Activated CD4-positive, alpha-beta T cell treated with anti-CD3 and anti-CD28 coated beads for 48 hours (primary cell): ENCODE measurements at places on chromosomes 7 and 10.

DNA sequence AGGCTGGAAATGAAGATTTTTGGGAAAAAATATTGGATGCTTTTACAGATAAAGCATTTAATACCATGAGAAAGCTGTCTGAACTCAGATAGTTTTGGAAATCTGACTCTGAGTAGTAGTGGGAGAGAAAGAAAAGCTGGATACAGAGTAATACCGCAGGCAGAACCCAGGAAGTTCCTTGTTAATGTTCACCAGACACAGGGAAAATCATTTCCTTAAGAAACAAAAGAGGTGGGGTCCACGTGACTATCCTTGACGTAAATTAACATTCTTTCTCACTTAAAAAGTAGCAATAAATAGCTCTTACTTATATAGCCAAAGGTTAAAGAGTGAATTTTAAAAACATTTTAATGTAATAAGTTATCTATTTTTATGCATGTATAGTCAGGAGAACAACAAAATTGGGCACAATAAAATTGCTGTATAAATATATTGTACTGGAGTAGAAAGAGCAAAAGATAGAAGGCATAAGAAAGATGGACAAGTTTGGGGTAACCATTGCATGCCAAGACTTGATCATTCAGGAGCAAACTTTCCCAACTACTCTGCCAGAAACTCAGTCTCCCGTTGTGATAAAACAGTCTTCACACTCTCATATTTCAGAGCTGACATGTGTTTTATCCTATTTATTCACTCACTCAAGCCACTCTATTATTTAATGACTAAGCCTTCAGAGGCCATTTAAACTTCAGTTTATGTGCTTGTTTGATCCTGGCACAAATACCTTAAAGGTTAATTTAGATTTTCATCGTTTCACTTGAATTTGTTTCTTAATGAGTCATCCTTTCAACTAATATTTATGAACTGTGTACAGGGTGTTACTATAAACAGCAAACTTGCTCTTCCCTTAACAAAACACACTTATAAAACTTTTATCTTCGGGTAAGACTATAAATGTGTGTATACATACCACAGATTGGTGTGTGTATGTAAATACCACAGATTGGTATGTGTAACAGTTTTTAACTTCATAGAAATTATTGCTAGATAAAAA lies 143.1 kb downstream of the GNAI1 start:
- no peak for DNase-seq

DNA sequence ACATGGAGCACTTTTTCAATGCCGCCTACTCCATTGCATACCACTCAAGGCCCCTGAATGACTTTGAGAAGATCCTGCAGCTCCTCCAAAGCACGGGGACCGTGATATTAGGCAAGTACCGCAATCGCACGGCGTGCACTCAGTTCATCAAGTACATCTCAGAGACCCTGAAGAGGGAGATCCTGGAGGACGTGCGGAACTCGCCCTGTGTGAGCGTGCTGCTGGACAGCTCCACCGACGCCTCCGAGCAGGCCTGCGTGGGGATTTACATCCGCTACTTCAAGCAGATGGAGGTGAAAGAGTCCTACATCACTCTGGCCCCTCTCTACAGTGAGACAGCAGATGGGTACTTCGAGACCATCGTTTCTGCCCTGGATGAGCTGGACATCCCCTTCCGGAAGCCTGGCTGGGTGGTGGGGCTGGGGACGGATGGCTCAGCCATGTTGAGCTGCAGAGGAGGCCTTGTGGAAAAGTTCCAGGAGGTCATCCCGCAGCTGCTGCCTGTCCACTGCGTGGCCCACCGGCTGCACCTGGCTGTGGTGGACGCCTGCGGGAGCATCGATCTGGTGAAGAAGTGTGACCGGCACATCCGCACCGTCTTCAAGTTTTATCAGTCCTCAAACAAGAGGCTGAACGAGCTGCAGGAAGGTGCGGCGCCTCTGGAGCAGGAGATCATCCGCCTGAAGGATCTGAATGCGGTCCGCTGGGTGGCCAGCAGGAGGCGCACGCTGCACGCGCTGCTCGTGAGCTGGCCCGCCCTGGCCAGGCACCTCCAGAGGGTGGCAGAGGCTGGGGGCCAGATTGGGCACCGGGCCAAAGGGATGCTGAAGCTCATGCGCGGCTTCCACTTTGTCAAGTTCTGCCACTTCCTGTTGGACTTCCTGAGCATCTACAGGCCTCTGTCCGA lies 12.7 kb upstream of the ATP6V0E2 start:
- DNase-seq: peak; percentile 54

DNA sequence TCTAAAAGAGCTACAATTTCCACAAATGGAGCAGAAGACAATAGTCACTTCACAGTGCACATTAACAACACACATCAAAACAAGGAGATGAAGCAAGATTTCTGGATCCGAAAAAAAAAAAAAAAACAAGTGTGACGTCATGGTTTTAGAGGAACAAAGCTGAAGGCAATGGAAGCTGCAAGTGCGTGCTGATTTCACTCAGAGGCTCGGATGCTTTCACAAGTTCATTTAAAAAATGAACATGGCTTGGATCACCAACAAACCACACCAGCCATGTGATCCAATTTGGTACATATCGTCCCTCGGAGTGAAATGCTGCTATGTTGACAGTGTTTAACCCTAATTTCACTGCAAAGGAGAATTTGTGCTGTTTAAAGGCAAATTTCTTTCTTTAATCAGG lies 337.0 kb upstream of the PRKCQ start:
- no peak for DNase-seq

DNA sequence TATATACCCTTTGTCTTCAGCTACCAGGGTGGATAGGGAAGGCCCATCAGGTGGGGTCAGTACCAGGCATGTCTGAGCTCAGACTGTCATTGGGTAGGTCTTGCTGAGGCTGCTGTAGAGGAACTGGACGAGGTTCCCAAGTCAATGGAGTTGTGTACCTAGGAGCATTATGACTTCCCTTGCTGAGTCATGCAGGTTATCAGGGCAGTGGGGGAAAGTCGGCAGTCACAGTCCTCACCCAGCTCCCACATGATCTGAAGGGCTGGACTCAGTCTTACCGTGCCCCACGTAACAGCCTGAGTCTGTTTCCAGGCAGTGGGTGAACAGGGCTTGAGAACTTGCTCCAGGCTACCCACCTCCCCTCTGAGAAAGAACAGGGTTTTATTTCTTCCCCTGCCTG lies 260.8 kb upstream of the COBL start:
- DNase-seq: no peak

GRCh38 chr10:105702211-105702610 lies 1061.1 kb downstream of the SORCS3 start:
- DNase-seq: no peak

DNA sequence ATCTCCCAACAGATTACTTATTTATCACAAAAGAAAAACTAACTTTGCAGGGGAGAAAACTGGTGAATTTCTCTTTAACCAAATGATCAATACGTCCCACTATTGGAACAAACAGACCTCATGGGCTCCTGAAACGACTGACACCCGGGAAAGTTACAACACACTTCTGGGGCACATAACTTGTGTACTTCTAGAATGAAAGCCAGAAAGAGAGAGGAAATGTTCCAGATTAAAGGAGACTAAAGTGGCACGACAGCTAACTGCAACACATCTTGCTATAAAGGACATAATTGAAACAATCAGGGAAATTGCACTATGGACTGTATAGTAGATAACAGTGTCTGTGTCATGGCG lies 14.7 kb upstream of the TPST1 start:
- no peak for DNase-seq

GRCh38 chr7:78764571-78764970 lies 688.9 kb downstream of the MAGI2 start:
- DNase-seq: no peak

DNA sequence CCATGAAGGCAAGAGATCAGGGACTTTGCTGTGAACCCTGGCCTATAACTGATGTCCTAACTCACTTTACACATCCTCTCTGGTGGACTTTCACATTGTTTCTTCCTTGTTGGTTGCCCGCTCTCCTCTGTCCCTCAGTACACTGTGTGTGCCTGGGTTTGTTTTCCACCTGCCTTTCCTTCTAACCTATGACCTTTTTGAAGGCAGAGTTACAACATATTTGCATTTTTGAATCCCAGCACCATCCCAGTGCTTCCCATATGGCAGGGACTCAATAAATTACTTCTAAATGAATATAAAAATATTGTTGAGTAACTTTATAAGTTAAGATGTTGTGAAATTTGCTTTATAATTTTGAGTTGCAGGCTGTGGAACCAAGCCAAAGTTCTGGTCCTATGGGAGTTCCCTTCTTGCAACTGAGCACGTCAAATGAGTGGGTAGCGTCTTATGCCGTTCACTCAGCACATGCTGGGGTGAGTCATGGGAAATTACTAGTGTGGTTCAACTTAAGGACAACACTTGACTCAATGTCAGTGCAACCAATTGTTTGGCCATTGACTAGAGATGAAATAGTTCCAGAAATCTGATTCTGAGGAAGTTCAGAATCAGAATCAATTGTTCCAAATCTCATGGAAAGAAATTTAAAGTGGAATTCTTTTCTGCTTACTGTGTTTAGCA lies 250.9 kb downstream of the TWIST1 start:
- DNase-seq: peak; percentile 2

GRCh38 chr7:150992833-150993302 lies 2.1 kb downstream of the NOS3 start:
- peak; percentile 51 for DNase-seq

- DNase-seq: no peak
Observed at GRCh38 chr10:100723770-100724530, 21.4 kb upstream of the PAX2 start.

GRCh38 chr10:115696747-115697146 lies 576.3 kb downstream of the GFRA1 start:
- no peak for DNase-seq

- no peak for DNase-seq
Observed at GRCh38 chr7:372932-373791, 83.2 kb downstream of the FOXL3 start.

DNA sequence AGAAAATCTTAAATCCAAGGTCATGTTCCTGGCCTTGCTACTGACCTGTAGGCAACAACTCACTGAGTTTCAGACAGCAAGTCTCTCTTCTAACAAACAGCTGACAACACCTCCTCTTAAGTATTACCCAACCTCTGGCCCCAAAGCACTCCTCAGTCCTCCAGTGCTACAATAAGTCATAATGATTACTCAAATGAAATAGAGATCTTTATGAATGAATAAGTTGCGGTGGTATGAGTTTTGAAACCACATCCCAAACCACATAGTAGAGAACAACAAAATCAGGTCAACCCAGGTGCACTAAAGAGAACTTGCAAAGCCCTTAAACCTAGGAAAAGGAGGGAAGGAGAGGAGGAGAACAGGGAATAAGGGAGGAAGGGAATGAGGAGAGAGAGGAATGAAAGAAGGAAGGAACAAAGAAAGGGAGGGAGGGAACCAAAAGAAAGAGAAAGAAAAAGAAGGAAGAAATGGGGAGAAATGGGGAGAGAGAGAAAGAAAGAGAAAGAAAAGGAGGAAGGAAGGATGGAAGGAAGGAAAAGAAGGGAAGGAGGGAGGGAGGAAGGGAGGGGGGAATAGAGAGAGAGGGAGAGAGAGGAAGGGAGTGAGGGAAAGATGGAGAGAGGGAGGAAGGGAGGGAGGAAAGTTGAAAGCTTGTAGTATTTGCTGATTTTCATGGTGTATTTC lies 142.8 kb upstream of the CALCR start:
- no peak for DNase-seq

GRCh38 chr7:134126966-134127848 lies at the start of gene LRGUK:
LRGUK (plus strand) TSS chr7:134127340; CDS start chr7:134127368, 28 bp downstream.
- peak; percentile 85 for DNase-seq

DNA sequence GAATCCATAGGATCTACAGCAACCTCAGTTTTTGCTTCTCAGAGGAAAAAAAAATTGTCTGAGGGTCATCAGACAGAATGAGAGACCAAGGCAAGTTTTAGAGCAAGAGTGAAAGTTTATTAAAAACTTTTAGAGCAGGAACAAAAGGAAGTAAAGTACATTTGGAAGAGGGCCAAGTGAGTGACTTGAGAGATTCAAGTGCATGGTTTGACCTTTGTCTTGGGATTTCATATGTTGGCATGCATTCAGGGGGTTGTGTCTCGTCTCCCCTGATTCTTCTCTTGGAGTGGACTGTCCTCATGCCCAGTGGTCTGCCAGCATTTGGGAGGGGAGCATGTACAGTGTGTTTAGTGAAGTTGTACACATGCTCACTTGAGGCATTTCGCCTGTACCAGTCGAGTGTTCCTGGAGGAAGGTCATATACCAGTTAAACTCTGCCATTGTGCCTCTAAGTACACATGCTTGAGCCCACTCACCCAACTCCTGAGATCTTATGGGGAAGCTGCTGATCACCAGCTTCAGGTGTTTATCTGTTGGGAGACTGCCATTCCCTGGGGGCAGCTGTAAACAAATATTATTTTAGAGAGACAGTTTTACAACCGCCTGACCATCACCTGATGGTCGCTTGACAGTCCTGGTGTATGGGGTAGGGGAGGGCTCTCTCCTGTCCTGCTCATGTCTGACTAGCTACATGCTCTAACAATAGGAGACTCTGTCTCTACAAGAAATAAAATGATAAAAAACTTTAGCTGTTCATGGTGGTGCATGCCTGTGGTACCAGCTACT lies 109.4 kb downstream of the EEPD1 start:
- DNase-seq: no peak

DNA sequence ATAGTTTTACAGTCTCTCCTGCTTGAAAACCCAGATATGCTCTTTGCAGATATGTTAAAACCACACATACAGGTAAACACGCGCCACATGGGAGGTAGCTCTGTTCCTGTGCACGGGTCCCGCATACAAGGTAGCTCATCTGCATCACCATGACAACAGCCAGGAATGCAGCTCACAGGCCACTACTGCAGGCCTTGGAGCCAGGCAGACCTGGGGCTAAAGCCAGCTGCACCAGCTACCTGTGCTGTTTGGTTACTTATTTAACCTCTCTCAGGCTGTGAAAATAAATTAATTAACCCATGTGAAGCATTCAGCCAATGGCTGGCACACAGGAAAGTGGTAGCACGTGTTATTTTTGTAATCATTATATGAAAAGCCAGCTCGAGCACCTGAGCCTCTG lies 428.3 kb downstream of the TNS3 start:
- DNase-seq: no peak

- DNase-seq: no peak
Observed at GRCh38 chr10:24007359-24007758, 201.6 kb upstream of the KIAA1217 start.

DNA sequence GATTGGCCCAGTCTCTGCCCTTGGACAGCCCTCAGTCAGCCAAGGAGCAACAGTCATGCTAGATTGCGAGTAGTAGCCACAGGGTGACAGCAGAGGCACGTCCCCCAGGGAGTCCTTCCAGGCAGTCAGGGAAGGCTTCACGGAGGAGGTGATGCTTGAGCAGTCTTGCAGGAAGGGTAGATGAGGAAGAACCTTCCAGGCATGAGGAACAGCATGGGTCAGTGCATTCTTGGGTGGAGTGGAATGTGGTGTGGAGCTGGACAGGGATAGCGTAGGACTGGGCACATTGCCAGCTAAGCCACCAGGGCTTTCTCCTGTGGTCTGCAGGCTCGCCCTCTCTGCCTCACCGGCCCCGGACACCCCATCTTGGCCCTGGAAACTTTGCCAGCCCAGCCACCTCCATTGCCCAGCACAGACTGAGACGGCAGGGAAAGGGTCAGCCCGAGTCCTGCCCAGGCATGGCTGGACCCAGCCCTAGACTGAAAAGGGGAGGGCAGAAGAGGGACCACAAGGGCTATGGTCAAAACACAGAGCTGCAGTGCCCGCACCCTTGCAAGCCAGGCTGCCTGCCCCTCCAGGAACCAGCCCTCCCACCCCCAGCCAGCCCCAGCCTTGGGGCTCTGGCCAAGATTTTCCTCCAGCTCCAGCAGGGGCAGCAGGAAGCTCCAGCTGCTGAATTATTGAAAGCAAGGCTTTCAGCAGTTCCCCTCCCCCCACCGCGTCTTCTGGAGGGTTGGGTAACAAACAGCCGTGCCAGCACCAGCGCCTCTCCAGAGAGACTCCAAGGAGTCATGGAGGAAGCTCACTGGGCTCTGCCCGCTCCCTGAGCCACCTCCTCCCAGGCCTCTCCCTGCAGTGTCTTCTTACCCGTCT lies 18.7 kb downstream of the SRRM3 start:
- DNase-seq: no peak
